ENCODE measurements at places on chromosomes 3 and 15.
A peak's percentile ranks its signal among the peaks of the same experiment; 100 is the strongest.

- DNase-seq, result no peak
These were observed 175.0 kb upstream of the PFN2 start for GRCh38 chr3:150145659-150146058.

DNA sequence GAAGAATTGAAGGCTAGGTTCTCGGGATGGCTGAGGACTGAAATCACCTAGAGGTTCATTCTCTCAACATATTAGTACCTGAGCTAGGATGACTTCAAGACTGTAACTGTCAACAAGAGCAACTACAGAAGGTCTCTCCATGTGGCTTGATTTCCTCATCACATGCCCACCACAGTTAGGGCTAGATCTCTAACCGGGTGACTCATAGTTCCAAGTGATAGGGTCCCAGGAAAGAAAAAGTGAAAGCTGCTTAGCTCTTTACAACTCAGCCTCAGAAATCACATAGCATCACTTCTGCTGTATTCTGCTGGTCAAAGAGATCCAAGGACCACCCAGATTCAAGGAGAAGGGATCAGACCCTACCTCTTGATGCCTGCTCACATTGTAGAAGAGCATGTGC lies 165.4 kb upstream of the AGTR1 start:
- DNase-seq, result no peak

- no peak for DNase-seq
These were observed 64.8 kb upstream of the STIMATE start for GRCh38 chr3:52962160-52962559.

- DNase-seq, result peak; percentile 81
These were observed 3.8 kb downstream of the NRROS start for GRCh38 chr3:196643201-196643749.

GRCh38 chr15:40313531-40314398 lies 6.0 kb upstream of the PLCB2 start:
- peak; percentile 60 for DNase-seq

- DNase-seq, result no peak
These were observed 4.5 kb downstream of the IL17RB start for GRCh38 chr3:53850895-53851294.

GRCh38 chr15:72503147-72503546 lies 29.0 kb downstream of the ARIH1 start:
- DNase-seq, result no peak

DNA sequence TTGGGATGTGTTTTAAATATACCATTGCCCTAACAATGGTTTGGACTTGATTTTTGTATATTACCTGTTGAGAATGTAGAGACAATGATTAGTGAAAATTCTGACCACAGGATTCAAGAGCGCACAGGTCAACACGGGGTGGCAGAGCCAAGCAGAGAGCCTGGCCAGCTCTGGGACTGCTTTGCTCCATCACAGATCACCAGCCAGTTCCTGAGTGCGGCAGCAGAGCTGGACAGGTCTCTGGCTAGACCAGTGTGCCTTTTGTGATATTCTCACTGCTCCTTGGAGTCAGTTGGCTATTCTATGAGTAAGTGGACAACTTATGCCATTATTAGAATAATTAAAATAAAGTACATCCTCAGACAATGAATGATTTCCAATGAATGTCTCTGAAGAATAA lies 351.2 kb upstream of the ATP10A start:
- DNase-seq, result no peak

- no peak for DNase-seq
These were observed 478 bp downstream of the BNC1 start for GRCh38 chr15:83283813-83284558.

GRCh38 chr15:74870436-74871215 lies 2.5 kb downstream of the SCAMP2 start:
- no peak for DNase-seq

GRCh38 chr15:63381301-63382204 lies at the start of gene CA12:
TSS of gene CA12 (minus strand) at chr15:63381846. CDS start at chr15:63381720, 126 bp downstream.
- DNase-seq, result peak; percentile 36

DNA sequence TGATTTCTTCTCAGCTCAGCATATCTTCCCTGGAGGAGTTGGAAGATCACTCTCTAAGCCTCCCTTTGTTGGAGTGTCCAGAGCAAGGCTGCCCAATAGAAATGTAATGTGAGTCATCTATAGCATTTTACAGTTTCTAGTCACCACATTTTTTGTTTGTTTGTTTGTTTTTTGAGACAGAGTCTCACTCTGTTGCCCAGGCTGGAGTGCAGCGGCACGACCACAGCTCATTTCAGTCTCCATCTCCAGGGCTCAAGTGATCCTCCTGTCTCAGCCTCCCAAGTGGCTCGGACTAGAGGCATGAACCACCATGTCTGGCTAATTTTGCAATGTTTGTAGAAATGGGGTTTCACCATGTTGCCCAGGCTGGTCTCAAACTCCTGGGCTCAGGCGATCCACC lies 21.3 kb downstream of the KLHL6 start:
- no peak for DNase-seq

DNA sequence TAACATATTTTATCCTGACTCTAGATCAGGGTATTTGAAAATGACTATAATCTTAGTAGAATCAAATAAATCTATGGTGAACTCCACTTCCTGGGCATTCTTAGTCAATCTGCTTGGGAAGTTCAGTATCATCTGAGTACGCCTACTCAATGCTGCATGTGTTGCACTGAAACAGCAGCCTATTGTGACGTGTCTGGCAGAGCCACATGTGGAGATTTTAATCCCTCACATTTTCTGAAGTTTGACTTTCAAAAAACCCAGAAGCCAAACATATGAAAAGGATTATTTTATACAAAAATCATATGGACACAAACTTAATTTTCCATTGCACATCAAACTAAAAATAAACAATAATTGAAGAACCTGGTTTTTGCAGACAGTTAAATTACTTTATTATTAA lies 798.3 kb downstream of the ROBO1 start:
- DNase-seq, result no peak

- no peak for DNase-seq
These were observed 272.4 kb downstream of the TIGIT start for GRCh38 chr3:114566162-114566755.

GRCh38 chr3:188792793-188793192 lies 379.0 kb upstream of the TPRG1 start:
- peak; percentile 16 for DNase-seq

- no peak for DNase-seq
These were observed 93.6 kb upstream of the NMNAT3 start for GRCh38 chr3:139771331-139771730.

GRCh38 chr3:63654211-63654610 lies 1.7 kb downstream of the SNTN start:
- no peak for DNase-seq

DNA sequence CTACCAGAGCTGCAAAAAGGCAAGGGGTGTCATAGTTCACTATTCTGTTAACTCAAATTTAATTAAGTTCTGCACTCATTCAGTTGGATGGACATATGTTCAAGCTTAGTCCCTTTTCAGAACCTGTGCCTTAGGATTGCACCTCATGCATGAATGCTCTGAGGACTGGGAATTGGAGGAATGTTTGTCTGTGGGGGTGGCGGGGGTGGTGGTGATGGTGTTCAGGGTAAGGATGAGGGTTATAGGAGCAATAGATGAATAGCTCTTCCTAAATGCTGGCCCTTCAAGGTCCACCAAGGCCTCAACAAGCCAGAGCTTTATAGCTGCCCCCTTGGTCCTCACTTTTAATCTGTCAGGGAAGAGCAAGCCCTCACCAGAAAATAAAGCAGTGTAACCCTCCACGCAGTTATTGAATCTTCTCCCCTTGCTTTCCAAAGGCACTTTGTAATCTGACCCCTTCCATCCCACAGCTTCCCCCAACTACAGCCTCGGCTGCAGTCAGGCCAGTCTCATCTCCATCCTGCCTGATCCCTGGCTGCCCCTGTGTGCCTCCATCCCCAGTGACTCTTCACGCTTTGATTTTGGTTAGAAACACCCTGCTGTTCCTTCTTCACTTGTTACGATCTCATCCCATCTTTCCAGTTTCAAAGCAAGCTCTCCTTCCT lies 221.6 kb upstream of the LMCD1 start:
- no peak for DNase-seq

GRCh38 chr3:52036222-52036694 lies 20.1 kb downstream of the DUSP7 start:
- no peak for DNase-seq

- DNase-seq, result no peak
These were observed 100.5 kb upstream of the NECTIN3 start for GRCh38 chr3:110971010-110971601.

DNA sequence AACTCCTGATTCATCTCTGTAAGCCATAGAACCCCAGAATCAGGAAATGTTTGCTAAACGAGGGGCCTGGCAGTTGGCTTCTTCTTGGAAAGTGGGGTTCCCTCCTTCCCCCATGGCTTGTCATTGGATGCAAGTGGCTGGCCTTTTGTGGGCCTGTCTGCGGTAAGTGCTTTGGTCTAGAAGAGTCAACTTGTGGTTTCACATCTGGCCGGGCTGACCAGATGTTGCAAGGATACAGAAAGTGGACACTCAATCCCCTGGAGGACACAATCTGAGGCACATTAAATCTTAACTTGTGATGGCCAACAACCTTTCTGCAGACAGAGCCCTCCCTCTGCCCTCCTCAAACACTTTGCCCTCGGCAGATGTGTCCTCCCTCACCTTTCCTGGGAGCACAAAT lies 1.1 kb downstream of the FAH start:
- DNase-seq, result no peak

GRCh38 chr3:71893122-71893521 lies 108.2 kb upstream of the PROK2 start:
- no peak for DNase-seq

DNA sequence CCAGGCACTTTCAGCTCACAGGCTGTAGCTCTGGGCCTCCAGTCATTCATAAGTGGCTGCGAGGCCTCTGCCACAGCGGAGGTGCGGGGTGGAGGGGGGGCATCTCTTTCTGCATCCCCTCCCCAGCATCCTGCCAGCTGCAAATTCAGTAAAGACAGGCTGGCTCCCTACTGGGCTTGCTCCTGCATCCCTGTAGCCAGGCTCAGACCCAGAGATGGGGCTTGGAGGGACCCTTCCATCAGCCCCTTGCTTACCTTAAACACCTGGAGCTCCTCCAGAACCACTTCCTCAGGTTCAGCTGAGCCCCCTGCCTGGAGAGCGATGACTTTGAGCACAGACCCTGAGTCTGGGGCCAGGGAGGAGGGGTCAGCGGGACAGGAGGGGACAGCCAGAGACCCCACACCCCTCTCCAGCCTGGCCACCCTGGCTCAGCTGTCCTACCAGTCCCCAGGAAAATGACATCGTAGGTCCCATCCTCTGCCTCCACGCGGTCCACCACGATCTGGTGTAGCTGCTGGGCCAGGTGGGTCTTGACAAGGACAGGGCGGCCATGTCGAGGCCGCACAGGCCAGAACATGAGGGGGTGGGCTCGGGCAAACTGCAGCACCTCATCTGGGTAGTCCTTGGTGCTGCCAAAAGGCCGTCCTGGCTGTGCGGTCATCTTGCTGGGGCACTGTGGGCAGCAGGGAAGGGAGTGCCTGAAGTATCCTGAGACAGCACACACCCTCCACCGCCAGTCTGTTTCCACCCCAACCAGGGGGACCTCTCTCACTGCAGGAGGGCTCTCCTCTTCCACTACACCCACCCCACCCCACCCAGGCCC lies 5.3 kb downstream of the SEMA3G start:
- DNase-seq, result no peak

DNA sequence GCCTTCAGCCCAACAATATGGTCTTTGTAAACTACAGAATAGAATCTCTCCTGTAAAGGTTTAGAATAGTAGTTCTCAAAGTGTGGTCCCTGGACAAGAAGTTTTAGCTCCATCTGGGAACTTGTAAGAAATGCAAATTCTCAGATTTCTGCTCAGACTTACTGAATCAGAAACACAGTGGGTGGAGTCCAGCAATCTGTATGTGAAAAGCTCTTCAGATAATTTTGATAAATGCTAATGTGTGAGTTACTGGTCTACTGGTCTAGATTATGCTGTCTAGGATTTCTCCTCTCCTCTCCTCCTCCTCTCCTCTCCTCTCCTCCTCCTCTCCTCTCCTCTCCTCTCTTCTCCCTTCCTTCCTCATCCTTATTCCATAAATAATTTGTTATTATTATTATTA lies 57.5 kb downstream of the RBMS3 start:
- DNase-seq, result no peak

DNA sequence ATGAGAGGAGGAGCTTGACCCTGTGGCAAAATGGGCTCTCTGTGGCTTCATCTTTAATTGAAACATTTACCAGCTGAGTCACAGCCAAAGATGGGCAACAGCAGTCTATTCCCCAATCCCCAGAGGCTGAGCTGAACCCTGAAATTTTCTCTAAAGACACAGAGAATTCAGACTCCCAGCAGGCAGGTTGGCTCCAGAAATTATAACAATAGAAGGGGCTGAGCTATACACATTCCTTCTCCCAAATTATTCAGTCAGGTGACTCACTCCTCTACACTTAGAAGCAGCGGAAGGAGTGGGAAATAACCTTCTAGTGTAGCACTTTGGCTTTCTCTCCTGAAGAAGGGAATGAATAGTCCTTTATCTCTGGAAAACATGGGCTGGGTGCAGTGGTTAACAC lies 264.3 kb upstream of the ARHGEF26 start:
- DNase-seq, result no peak

GRCh38 chr3:193868590-193868989 lies 267.4 kb upstream of the HES1 start:
- no peak for DNase-seq

DNA sequence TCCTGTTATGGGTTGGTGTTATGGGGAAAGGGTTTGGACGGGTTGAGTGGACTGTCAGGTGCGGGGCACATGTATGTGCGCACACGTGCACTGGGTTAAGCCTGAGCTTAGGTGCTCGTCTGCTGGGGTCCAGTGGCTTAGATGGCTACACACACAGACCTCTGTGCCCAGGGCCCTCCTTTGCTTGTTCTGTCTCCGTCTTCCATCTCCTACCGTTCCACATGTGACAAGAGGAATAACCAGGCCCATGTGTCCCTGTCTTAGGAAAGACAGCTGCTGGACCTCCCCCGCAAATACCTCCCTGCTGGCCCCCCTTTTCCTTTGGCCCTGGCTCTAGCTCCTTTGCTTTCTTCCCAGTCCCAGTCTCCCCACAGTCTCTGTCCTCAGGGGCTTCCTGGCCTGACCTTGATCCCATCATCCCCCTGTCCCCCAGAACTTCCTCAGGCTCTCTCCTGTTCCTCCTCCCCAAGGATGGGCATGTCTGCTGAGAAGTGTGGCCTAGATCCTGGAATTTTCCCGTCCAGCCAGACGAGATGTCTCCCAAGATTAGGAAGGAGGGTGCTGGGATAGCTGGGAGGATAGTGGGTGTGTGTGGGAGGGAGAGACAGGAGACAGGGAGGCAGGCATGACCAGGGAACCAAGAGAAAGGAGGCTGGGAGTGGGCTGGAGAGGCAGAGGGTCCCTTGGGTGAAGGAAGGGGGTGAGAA lies 797 bp upstream of the THPO start:
- no peak for DNase-seq

DNA sequence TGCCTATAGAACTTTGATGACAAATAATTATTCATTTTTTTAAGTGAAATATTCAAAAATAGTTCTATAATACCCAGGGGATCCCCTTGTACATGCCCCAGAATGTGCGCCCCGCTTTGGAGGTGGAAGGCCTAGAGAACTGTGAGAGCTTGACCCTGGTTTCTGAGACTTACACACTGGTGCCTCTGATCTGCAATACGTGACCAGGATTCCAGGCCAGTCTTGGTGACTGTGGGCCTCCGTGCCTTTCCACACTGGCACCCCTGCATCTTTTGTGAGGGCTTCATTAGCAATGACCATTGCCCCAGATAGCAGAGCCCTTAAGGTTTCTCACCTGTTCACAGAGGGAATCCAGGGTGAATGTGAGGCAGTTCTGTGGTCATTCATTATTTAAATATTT lies 44.0 kb downstream of the CLSTN2 start:
- no peak for DNase-seq

- DNase-seq, result no peak
These were observed 340.6 kb downstream of the KCNH8 start for GRCh38 chr3:19488939-19489338.

- DNase-seq, result peak; percentile 48
These were observed 238.7 kb upstream of the BHLHE40 start for GRCh38 chr3:4740397-4741105.
